ENCODE measurements at places on chromosomes 3 and 15. TPM values are rescaled to one million over a fixed set of nuclear protein-coding genes. Genes with fewer than 3 reads are reported as not detected.

NLGN1 gene
- 3.9 TPM for total RNA-seq

MUC20 gene
- total RNA-seq, result 6.2 TPM

FETUB gene
- total RNA-seq, result not detected

CDHR4 gene
- not detected for total RNA-seq

FANCD2OS gene
- total RNA-seq, result not detected

GRCh38 chr15:31089368-31090047, 12.0 kb downstream of the TRPM1 start:
- DNase-seq, result no peak

DNA sequence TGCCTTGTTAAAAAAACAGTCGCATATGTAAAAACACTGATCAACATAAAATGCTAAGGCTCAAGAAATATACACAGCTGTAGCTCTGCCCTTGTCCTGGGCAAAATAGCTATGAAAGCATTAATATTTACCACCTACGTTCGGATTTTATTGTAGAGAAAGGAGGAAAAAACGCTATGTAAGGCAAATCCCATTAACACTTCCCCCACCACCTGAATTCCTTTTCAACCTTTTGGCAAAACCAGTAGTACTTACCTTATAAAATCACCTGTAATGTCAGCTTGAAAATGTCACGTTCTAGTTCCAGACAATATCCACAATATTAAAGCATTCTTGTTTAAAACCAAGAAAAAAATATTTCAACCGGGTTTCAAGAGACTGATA, 3.6 kb downstream of the TRA2B start:
- no peak for DNase-seq

- no peak for DNase-seq
These were observed 68.7 kb downstream of the TP63 start for GRCh38 chr3:189699885-189700284.

All from osteocyte (in vitro differentiated cells).